ENCODE measurements at places on chromosomes 3 and 15.

DNA sequence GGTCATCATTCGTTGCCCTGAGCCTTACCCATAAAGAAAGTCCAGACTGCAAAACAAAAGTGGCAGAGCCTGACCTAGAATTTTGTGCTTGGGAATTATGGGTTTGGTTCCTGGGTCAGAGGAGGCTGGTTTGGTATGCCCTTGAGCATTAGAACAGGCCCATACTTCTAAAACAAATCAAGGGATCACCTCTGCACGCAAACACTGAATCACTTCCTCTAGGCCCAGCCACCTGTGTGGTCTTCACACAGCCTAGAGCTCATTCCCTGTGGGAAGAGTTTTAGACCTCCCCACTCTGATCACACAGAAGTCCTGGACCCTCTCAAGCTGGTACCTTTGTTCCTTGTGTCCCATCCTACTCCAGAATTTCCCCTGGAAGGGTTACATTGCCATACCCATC is 59.4 kb downstream of the B3GNT5 start:
- no peak for DNase-seq

- DNase-seq = no peak
Measured at GRCh38 chr3:61855211-61855610, 293.8 kb downstream of the PTPRG start.

DNA sequence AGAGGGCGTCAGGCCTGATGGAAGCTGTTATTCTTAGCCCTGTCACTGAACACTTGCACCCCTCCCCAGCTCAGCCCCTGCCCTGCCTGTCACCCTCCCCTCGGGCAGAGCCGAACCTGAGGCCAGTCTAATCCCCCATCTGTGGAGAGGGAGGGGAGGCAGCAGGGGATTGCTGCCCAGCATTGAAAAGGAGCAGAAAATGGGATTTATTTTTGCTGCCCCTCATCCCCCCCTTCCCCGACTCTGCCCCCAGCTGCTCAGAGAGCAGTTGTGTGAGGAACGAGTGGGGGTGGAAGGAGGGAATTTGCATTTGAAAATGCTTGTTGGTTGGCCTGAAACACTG is 71.6 kb downstream of the EPHB3 start:
- no peak for DNase-seq

GRCh38 chr3:57729334-57730045 is 26.6 kb upstream of the SLMAP start:
- no peak for DNase-seq

- DNase-seq = no peak
Measured at GRCh38 chr15:59312205-59312604, 60.5 kb downstream of the MYO1E start.

DNA sequence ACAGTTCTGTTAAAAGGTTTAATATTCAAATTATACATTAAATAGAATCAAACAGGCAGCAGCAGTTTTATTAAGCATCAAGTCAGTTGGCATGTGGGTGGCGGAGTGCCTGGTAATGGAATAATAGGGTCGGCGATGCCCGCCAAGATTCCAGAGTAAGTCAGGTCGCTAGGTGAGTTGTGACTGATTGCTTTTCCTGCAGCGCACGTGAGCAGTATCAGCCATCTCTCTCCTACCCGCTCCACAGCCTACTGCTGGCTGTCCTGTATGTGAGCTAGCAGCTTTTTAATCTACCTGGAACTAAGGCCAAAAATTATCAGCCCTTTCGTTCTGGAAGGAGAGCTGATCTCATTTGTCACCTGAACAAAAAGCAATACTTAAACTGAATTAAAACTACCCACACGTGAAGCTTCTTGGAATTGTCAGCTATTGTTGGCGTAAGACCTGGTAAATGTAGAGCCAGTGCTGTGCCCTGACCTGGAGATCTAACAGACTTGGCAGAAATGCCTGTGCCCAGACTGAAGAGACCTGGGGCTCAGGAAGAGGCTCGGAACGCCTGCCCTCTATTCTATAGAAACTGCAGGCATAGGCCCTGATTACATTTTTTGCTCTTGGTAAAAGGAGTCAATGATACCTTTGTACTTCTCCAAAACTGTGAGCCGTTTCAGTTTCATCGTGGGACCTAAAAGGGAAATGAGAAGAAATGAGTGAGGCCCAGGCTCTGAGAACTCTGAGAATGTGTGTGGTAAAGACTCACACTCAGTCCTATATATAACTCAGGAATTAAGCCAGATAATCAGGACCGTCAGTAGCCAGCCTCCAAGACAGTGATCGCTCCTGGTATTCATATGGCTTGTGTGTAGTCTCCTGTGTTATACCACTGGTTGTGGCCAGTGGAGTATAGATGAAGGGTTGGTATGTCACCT is 21.9 kb downstream of the IDH3A start:
- no peak for DNase-seq

- DNase-seq = no peak
Measured at GRCh38 chr15:100829457-100829856, 50.2 kb upstream of the ALDH1A3 start.

- no peak for DNase-seq
Measured at GRCh38 chr3:188659449-188660090, 505.6 kb downstream of the LPP start.

DNA sequence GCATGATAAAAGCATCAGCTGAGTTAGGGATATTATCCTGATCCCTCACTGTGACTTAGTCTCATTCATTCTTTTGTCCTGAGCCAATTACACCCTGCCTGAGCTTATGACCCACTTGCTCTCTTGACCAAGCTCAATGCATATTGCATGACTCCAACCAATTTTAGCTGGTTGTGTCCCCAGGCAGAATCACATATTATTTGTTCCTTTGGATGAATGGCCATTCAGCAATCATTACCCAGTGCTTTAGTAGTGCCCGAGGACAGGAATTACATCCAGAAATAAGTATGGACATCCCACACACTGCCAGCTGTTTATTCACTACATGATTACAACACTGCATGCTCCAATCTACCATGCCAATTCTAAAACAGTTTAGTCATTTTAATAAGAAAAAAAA is 322.5 kb downstream of the ZBBX start:
- DNase-seq = no peak

- DNase-seq = no peak
Measured at GRCh38 chr3:13776253-13777050, 103.4 kb downstream of the WNT7A start.

DNA sequence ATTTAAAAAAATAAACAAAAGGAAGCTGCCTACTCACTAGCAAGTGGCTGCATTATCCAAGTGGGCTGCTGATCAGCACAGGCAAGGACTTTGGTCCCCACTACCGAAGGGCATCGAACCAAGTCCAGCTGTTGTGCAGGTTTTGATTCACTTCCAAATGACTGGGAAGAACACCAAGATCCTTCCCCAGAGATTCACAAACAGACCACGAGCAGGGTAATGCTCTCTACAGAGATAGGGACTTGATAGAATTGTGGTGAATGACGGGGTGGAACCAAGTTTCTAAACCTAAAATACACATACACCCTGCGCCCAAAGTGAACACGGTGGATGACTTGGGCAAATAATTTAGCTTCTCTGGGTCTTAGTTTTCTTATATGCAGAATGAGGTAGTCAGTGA is 203.7 kb upstream of the ICE2 start:
- DNase-seq = no peak

GRCh38 chr15:73959801-73960200 is 32.3 kb downstream of the STOML1 start:
- DNase-seq = no peak

DNA sequence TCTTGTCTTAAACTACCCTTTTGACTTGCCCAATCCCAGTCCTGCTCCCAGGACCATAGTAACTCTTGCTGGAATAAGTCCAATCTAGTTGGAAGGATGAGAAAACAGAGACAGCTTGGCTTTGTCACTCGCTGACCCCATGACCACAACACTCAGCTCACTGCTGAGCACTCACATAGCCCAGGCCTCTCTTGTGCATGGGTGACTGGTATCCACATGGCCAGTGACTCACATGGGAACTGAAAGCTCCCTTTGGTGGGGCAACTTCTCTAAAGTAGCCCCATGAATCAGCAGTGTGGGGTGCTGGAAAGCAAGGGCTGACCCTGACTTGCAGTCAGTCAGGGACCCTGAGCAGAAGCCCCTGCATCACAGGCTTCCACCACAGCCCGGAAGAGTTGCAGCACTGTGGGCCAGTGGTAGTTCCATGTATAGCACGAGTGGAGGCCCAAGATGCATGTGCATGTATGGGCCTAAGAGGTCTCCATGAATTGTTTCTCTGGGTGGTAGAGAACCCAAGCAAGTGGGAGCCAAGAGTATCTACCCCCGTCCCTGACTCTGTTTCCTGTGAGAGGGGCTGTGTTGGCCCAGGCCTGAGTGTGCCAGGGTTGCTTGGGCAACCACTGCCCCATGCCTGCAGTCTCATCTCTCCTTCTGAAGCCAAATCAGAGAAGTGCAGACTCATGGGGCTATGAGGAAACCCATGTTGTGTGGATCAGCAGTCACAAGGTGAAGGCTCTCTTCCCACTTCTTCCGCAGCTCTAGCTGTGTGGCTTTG is 62.1 kb upstream of the XCR1 start:
- no peak for DNase-seq

- no peak for DNase-seq
Measured at GRCh38 chr3:45632956-45633355, 38.4 kb downstream of the LIMD1 start.

- DNase-seq = no peak
Measured at GRCh38 chr15:72724028-72724427, 38.0 kb downstream of the BBS4 start.

- DNase-seq = no peak
Measured at GRCh38 chr3:59566481-59566975, 516.7 kb upstream of the CFAP20DC start.

All from CD4-positive, alpha-beta T cell treated with Interleukin-4 for 1 hour (primary cell).